ENCODE measurements at places on chromosomes 3 and 15. TPM values are rescaled to one million over a fixed set of nuclear protein-coding genes. Genes with fewer than 3 reads are reported as not detected.

- DNase-seq: peak; percentile 54
Measured at GRCh38 chr3:33826688-33827087, 28.3 kb downstream of the PDCD6IP start.

DNA sequence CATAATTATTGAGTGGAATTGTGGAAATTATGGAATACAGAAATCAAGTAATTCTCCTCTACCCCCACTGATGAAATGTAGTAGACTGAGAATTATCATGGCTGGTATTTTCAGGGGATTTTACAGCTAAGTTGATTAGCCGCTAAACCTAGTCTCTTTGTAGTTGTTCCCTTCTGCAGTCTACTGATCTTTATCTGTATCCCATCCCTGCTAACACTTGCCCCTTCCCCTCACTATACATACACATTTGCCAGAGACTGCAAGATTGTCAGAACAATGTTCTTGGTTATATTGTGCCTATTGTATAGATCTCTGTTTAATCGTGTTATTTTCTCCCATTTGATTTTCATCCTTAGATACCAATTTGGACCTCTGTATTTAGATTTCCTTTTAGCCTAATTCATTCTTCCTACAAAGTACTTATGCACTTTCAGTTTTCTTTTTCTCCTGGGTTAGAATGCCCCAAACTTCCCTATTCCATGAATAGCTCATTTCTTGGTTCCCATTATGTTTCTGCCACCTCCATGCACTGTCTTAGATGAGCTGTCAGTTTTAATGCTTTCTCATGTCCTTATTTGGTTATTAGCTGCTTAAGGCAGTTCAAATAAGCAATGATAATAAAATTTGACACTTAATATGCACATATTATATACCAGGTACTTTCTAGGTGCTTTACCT lies 86.9 kb downstream of the CDIN1 start:
- no peak for DNase-seq

DNA sequence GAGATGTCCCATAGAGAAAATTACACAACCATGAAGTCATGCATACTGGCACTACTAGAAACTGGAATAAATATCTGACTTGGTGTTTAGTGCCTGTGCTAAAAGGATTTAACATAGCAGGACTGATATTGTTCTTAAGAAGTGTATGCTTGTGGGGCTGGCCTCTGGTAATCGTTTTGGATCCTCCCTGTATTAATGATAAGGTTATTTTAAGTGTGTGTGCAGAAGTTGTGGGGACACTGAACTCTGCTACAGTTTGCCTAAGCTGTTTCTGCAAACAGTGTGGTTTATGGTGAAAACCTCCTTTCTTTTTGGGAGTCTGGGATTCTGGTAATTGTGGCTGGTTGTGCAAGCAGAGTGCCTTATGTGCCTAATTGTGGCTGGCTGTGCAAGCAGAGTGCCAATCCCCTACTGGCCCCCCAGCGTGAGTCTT lies 120.8 kb downstream of the CLASP2 start:
- no peak for DNase-seq

DNA sequence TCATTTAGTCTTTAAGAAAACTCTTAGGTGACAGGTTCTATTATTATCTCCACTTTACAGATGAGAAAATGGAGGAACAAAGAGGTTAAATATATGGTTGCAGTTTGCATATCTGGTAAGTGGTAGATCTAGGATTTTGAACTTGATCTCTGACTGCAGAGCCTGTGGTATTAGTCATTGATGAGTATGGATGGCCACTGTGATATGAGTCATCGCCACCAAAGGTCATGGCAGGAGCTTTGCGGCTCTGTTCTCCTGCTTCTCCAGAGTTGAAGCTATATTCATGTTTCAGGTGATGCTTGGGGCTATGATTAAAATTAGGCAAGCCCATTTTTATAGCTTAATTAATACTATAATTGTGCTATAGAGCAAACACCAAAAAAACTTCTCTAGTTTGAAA lies 306.2 kb upstream of the DPPA4 start:
- DNase-seq: no peak

DNA sequence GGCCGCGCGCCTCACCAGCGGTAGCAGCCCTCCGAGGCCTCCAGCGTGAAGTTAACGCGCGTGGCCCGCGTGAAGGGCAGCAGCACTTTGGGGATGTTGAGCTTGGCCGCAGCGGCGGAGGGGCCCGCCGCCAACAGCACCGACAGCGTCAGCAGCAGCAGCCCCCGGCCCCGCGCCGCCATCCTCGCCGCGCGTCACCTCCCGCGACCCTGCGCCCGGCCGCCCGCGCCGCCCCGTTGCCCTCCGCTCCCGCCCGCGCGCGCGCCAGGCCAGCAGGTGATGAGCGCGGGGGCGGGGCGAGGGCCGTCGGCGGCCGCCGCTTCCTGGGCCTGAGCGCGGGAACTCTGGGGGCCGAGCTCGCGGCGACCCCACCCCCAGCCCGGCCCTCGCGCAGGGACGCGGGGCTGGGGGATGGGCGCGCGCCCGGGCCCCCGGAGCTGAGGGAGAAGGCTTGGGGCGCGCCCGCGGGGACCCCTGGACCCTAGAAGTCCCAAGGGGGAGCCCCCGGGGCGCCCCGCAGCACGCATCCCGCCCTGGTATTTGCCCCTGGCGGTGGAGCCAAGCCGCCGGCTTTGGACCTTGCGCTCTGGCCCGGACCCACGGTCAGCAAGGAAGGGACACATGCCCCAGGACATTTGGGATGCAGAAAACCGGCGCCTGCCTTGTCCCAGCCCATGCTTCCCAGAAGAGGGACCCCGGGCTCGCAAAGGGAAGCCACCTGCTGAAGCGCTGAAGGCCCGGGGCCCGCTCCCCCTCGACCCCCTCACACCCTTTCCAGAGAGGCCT lies at the start of gene NUP210:
TSS of gene NUP210 (minus strand) at position 278 of the 786 bp plus-strand sequence. CDS start at position 182, 96 bp downstream.
- DNase-seq: no peak

Gene HYAL1
- 2.6 TPM for total RNA-seq

Gene IL16
- 0.32 TPM for total RNA-seq

Gene PRR20G
- not detected for total RNA-seq
